ENCODE measurements at places on chromosomes 13 and 19.

DNA sequence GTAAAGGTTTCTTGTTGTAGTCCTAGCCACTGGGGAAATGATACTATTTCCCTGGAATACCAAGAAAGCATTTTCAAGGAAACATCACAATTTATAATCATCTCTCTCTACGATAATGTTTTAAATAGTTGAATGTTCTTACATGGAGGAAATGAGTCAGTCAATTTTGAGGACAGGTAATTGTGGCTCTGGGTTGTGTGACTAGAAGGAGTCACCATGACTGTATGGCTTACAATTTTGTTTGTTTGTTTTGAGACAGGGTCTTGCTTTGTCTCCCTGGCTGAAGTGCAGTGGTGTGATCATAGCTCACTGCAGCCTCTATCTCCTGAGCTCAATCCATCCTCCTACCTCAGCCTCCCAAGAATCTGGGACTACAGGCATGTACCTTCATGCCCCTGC lies 47.4 kb downstream of the COG3 start:
- DNase-seq = no peak

GRCh38 chr13:85266331-85266730 lies 532.9 kb downstream of the SLITRK6 start:
- DNase-seq = no peak

- peak; percentile 67 for DNase-seq
Measured at GRCh38 chr19:44748426-44749254, at the start of gene BCL3. Gene BCL3 (plus strand): TSS chr19:44748708. CDS start chr19:44748791, 83 bp downstream.

DNA sequence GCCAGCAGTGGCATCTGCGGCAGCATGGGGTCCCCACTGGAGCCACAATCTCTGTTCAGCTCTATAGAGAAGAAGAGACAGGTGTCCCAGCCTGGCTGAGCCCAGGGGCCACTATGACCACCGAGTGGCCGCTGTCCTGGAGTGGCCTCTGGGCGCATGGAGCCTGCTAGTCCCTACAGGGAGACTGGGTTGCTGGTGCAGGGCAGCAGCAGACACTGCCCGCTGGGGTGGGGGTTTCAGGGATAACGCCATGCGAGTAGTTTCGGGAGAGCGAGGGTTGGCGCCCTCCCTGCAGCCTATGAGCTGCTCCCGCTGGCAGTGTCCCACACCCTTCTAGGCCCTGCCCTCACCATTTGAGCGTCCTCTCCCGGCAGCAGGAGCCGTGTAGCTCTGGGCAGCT lies 10.9 kb upstream of the TEKTIP1 start:
- DNase-seq = no peak

DNA sequence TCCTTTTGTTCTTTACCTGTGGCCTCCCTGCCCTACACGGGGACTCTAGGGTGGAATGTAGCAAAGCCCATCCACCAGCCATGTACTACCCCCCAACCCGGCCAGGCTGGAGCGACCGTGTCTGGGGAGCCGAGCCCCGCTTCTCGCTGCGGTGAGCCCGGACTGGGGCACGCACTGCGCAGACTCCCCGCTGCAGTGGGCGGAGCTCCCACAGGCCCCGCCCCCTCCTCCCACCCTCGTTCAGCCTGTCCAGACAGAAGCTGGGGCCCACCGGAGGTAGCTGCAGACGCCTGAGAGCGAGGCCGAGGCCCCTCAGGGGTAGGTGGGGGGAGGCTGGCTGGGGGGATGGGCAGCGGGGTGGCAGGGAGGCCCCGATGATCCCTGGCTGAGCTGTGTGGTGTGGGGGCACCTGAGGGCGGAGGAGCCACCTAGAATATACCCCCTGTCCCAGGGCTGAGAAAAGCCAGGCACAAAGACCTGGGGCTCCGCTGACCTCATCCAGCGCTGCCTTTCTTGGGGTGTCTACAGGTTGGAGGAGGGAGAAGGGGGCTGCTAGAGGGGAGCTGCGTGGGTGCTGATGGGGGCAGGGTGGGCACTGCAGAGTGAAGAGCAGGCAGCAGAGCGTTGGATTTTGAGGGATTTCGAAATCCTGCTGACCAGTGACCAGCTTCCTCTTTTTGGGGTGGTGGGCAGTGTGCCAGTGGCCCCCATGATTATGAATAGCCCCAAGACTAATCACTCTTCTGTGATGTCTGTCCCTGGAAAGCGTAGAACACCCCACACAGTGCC lies 17.3 kb downstream of the PLD3 start:
- peak; percentile 88 for DNase-seq

GRCh38 chr19:51157265-51157664 lies 15.2 kb downstream of the SIGLEC7 start:
- DNase-seq = no peak

GRCh38 chr13:106753251-106753650 lies 185.3 kb upstream of the ARGLU1 start:
- DNase-seq = peak; percentile 49

GRCh38 chr19:55504981-55505380 lies 16.7 kb downstream of the SSC5D start:
- no peak for DNase-seq

DNA sequence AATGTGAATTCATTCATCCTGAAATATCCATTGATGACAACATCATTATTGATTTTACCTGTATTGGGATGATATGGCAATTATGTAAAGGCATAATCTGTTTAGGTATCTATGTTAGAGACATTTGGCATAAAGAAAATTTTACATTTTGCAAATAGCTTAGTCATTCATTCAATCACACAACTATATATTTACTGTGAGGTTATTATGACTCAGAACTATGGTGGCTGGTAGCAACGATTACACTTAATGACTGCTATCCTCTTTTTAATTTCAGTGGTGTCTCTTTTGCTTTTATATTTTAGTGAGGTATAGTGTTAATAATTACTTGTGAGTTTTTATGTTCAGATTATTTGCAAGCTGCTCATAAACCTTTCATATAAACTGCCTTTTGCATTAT lies 955.9 kb downstream of the SLITRK6 start:
- no peak for DNase-seq

DNA sequence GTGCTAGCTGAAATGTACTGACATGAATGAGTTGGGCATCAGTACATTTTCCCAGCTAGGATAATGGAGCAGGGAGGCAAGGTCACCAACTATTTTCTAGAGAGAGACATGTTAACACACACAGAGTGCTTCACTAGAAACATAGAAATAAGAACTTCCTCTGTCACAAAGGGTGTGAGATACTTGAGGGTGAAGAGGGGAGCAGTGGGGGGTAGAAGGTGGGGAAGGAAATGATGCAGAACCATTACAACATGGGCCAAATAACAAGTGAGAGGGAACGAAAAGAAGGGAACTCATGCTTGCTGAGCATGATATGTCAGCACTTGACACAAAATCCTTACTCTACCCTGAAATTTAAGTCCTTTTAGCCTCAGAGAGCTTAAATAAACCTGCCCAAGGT lies 87.8 kb upstream of the RFC3 start:
- peak; percentile 5 for DNase-seq

- DNase-seq = peak; percentile 82
Measured at GRCh38 chr13:94712812-94713560, 641 bp upstream of the SOX21 start.

- no peak for DNase-seq
Measured at GRCh38 chr13:69912630-69913029, 195.0 kb upstream of the ATXN8OS start.

GRCh38 chr19:41597600-41598041 lies 21.7 kb downstream of the CEACAM21 start:
- peak; percentile 62 for DNase-seq

DNA sequence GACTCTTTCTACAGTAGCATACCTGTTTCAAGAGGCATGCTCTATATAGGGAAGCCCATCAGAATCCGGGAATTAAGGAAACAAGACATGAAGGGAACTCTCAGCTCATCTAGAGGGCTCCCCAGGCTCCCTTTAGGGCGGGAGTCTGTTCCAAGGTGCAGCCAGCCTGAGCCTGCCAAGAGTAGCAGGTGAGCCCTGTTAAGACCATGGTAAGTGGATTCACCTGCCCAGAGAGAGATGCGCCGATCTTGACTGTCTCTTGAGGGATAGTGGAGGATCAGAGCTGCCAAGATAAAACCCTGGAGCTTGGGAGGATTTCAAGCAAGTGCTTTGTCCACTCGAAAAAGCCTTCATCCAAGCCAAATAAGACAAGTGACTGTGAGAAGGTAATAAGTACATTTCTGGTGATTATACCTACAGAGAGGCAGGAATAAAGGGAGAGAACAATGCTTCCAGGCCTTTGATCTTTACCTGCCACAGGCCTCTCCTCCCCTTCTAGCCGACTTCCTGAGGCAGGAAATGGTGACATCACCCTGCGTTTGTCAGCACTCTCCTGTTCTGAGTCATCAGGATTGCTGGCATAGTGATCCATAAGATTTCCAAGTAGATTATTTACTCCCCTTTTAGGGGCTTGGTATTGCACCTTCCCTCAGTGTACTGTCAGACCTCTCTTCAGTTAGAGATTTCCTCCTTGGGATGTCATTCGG lies 31.5 kb downstream of the KLF5 start:
- DNase-seq = peak; percentile 47

DNA sequence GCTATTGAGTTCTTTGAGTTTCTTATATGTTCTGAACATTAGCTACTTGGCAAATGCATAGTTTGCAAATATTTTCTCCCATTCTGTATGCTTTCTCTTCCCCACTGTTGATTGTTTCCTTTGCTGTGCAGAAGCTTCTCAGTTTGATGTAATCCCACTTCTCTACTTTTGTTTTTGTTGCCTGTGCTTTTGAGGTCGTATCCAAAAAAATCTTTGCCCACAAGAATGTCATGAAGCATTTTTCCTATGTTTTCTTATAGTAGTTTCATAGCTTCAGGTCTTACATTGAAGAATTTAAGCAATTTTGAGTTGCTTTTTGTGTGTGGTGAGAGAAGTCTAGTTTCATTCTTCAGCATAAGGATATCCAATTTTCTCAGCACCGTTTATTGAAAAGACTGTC lies 536.7 kb upstream of the ARGLU1 start:
- no peak for DNase-seq

DNA sequence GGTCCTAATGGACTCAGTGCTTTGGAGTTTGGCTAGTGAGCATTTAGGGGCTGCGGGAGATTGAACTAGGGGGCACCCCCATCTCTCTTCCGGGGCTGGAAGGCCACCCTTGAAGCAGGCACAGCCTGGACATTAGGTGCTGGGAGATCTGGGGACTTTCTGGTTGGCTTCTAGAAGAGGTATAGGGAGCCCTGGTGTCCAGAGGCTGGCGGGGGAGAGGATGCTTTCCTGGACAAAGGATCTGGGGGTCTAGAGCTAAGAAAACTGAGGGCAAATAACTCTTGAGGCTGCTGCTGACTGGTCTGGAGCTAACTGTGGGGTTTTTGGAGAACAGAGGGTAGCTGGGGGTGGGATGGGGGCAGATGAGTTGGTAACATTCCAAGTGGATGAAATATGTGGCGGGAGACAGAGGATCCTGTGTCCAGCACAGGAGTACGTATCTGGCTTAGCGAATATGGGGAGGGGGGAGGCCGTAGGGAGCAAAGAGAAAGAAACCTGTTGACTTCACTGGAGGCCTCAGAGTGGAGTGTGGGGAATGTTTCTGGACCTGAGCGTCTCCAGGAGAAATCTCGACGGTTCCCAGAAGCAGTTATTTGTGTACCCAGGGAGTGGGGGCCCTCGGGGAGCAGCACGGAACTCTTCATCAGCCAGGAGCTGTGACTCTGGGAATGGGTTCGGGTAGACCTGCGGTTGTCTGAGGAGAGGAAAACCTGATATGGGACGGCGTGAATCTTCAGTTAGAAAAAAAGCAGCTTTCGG lies 1.4 kb downstream of the HNRNPUL1 start:
- DNase-seq = peak; percentile 46

- no peak for DNase-seq
Measured at GRCh38 chr13:96248103-96248502, 158.2 kb downstream of the HS6ST3 start.

DNA sequence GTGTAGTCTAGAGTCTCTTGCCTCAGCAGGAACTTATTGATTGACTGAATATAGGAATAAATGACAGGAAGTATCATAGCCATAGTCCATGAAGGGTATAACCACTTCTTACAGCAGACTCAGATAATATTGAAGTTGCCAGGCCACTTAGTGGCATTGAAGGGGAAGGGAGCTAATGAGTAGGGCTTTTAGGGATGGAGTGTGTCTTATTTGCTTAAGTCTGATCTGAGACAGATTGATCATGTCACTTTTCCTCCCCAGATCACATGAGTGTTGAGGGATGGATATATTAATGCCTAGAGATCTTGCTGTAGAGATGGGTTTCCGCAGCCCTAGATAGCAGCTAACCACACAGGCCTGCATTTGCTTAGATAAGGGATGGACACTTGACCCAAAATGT lies 62.2 kb upstream of the NBEA start:
- DNase-seq = no peak

DNA sequence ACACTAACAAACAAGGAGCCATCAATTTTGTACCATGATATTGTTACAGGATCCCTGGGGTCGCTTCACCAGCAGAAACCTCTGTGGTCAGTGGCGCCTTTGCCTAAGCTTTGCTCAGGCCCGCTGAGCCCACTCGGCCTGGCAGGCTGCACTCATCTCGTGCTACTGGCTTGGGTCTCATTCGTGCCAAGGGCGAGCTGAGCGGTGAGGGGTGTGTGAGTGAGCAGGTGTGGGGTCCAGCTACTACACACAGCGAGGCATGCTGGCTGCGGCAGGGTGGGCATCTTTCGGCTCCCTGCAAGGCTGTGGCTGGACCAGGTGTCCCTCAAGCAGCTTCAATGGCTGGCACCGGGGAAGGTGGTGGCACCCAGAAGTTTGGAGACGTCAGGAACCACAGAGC lies 19.1 kb downstream of the CPB2 start:
- no peak for DNase-seq

GRCh38 chr13:93118081-93118615 lies 108.5 kb upstream of the GPC6 start:
- DNase-seq = no peak

- DNase-seq = peak; percentile 69
Measured at GRCh38 chr13:33213024-33213768, 72.4 kb downstream of the STARD13 start.

DNA sequence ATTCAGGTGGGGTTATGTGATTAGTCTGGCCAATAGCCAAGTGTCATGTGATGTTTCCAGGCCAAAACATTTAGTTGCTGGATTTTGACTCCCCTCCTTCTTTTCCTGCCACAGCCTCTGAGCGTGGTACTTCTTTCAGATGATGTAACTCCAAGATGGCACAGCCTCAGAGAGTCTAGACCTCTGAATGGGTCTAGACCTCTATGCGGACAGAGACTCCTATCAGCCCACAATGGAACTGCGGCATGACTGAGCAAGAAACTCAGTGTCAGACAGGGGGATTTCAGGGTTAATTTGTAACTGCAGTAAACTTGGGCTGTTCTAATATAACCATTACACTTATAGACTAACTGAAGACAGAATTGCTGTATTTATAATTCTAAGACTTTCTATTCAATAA lies 42.6 kb upstream of the ZDHHC20 start:
- no peak for DNase-seq

DNA sequence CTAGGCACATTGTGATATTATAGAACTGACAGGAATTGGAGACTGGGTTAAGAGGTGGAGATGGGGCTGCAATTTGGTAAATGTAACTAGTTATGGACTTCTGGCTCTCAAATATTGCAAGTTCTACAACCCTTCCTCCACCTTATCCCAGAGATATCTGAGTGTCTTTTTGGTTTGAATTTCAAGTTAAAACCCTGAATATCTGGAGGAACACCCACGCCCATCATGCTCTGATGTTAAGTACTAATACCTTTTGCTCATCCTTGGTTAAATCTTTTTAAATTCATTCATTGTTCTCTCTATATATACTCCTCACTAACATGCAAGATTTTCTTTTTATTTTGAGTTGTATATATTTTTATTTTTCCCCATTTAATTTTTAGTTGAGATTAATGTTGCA lies 28.9 kb downstream of the ITGBL1 start:
- no peak for DNase-seq

Measured in lung (tissue), 17 donors.